Activated CD4-positive, alpha-beta T cell treated with anti-CD3 and anti-CD28 coated beads, Interleukin-2, amount 50 U/mL, for 4 hours (primary cell): ENCODE measurements at places on chromosomes 1 and 21.

DNA sequence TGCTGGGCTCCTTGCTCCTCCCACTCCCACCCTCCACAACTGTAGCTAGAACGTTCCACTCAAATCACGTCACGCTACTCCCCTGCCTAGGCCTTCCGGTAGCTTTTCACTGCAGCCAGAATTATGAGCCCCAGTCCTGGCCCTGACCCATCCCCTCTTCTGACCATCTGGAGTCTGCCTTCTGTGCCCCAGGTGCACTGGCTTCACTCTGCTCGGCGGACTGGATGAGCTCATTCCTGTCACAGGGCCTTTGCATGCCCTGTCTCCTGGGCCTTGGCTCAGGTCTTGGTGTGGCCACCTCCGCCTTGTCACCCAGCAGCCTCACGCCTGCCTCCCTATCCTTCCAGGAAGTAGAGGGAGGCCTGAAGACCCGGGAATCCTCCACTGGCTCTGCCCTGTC is 62.5 kb upstream of the ACTL8 start:
- DNase-seq: no peak

DNA sequence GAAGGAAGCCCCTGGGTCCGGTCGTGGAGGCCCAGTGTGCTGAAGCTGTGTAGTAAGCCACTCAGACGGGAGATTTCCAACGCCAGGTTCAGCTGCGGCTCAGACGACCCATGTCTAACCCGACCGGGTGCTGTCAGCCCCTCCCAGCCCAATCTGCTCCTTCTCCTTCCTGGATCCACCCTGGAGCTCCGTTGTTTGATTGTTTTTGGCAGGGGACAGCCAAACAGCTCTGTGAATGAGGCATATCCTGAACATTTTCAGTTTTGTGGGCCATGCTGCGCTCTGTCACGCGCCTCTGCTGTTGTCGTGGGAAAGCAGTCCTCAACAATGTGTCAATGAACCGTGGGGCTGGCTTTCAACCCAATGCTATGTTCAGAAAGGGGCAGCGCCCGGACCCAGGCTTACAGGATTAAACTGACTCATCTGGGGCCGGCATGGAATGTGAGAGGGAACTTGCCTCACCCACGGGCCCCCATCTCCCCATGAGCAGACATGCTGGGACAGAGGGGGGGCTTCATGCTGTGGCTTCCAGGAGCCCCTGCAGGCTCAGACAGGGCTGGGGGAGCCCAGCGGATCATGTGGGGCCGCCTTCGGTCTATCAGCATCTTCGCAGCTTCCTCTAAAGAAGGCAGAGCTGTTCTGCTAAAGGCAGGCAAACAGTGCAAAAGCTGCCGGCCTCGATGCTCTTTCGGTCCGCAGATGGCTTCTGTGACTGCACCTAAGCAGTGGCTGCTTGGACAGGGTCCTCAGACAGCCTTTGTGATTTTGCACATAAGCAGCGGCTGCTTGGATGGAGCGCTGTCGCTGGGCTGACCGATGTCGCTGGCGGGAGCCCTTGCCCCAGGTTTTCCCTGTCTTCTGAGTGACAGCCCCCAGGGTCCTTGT is 101.7 kb downstream of the RIPK4 start:
- DNase-seq: no peak

- DNase-seq: peak; percentile 15
Measured at GRCh38 chr1:26723013-26723991, 27.5 kb downstream of the ARID1A start.

DNA sequence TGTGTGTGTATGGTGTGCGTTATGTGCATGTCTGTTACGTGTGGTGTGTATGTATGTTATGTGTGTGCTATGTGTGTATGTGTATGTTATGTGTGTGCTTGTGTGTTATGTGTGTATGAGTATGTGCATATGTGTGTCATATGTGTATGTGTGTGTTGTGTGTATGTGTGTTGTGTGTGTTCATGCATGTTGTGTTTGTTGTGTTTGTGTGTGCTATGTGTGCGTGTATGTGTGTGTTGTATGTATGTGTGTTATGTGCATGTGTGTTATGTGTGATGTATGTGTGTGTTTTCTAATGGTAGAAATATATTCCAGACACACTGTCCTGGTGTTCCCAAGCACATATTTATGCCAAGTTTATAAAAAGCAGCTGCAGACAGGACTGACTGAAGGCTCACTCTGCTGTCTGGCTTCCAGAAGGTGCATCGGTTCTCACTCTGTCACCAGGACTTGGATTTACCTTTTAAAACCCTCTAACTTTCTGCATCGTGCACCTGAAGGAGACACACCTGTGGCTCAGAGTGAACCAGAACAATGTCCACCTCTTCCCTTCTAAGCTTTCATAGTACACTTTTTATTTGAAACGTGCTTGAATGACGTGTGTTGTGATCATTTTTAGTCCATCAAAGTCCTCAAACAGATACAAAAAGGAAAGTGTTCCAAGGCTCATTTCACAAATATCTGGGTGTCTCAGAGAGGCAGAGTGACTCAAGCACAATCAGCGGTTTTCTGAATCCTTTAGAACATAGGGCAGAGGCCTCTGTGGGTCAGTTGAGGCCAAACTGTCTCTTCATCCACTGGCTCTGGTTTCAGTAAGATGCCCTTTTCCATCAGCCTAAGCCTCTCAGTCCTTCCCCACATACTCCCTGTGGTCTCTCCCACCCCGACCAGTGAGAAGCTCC is 49.9 kb downstream of the TOMM20 start:
- DNase-seq: no peak

GRCh38 chr1:226563666-226564065 is 15.1 kb downstream of the STUM start:
- DNase-seq: no peak

GRCh38 chr1:26996024-26996423 is 2.5 kb downstream of the TRNP1 start:
- no peak for DNase-seq

DNA sequence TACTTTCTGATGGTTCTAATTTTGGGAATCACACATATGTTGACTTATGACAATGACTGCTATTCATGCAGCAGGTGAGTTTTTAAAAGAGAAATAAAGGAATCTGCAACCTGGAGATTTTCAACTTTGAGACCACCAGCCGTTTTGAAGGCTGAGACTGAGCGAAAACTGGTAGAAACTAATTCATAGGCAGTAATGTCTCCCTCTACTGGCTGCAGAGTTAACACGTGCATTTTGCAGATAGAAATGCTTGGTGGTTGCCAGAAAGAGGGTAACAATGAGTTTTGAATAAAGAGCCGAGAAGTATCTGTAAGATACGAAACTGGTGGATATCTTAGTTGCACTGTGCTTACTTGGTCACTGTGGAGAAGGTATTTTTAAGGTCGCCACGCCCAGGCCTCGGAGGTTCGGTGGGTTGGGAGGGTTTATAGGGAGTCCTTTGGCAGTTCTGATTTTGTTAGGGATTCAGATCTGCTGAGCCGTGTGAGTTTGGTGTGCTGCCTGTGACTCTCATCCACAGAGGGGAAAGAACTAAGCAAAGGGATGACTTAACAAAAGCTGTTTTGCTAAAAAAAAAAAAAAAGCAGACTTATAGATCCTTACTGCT is 83.0 kb downstream of the RYR2 start:
- DNase-seq: no peak

- DNase-seq: no peak
Measured at GRCh38 chr1:211068976-211069375, 65.0 kb downstream of the KCNH1 start.

DNA sequence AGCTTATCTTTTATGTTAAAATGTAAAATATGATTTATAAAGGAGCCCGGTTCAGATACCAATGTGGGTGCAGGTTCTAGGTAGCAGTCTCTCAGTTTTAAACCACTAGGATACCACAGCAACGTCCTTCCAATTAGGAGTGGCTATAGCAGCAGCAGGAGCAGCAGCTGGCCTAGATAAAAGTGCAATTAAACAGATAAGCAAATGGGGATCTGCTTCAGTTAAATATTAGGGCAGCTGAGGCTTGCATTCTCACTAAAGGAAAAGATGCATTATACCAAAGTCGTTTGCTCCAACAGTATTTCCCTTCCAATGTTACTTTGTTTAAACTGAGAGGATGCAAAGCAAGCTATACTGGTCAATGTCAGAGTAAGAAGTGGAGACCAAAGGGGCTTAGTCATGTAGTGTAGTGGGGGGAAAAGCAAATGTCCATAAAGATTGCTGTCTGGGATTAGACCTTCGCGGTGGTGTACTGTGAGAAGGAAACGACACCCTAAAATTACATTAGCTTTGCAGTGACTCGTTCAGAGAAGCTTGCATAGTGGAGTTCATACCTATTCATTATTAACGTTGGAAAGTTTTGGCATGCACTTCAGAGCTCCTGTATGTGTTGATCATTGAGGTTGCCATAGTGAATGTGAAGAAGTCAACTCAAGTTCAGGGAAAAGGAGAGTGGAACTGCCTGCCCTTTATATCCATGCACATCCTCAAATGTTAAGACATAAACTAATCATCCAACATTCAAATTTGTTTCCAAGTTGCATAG is 272.2 kb downstream of the VAV3 start:
- no peak for DNase-seq

DNA sequence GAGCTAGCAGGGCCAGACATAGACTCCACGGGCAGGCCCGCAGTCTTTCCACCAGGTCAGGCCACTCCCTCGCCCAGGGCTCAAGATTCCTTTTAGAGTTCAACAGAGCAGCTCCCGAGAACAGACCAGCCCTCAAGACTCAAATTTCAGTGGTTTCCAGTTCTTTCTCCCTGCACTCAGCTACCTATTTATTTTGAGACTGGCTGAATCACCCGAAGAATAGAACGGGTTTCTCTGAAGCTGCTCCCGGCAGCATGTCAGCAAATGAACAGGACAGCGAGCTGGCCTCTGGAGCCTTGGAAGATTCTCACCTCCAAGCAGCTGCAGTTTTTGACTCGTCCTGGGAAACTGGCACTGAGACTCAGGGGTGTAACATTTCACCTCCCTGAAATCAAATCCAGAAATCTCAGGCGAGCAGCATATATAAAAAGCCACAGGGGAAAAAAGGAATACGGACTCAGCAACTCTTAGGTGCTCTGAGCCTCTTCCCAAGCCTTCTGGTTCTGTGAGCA is 177.9 kb downstream of the CLIC6 start:
- DNase-seq: no peak

DNA sequence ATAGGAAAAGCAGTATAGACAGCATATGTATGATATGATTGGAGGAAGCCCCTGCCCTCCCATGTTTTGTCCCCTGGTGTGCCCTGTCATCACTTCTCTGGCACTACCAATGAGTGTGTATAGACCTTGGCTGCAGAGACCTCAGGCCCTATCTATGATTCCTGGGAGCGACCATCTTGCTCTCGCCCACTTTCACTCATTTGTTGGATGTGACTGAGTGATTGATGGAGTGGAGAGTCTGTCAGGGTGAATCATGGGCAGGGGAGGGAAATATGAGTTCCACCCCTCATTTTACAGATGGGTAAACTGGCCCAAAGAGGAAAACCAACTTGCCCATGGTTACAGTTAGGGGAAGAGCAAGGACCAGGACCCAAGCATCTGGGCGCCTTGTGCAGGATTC is 14.9 kb downstream of the SLC30A1 start:
- DNase-seq: no peak

- no peak for DNase-seq
Measured at GRCh38 chr1:9262096-9262986, 27.8 kb downstream of the H6PD start.

- DNase-seq: no peak
Measured at GRCh38 chr1:228781161-228781808, 46.0 kb downstream of the RHOU start.

DNA sequence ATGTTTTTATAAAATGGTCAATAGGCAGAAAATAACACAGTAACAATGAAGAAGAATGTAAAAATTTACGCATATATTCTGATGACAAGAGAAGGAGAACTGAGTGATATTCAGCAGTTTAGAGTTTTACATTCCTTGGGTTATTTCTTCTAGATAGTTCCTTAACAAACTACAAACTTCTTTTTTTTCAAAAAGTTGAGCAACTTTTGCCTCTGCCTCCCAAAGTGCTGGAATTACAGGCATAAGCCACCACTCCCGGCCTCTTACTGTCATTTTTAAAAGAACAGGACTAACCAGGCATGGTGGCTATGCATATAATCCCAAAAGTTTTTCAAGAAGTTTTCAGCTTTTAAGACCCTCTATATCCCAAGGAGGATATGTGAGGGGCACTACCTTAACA is 32.9 kb downstream of the ARNT start:
- DNase-seq: no peak

DNA sequence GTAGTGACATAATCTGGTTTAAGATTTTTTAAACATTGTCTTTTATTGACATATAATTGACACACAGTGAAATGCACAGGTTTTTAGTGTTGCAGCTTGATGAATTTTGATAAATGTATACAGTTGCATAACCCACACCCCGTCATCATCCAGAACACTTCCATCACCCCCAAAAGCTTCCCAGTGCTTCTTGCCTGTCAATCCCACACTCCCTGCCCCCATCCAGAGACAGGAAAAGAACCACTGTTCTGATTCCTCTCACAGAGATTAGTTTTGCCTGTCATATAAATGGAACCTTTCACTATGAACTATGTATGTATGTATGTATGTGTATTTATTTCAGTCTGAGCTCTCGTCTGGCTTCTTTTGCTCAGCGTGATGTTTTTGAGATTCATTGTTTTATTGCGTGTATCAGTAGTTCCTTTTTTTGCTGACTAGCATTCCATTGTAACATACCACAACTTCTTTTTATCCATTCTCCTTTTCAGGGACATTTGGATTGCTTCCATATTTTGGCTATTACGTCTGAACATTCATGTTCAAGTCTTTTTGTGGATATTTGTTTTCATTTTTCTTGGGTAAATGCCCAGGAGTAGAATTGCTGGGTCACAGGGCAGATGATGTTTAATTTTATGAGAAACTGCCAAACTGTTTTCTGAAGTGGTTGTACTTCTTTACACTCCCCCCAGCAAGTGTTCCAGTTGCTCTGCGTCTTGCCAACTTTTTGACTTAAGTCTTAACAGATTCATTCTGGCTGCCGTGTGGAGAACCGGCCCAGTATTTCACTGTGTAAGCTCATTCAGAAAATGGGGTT is 8.7 kb downstream of the UBIAD1 start:
- DNase-seq: no peak

DNA sequence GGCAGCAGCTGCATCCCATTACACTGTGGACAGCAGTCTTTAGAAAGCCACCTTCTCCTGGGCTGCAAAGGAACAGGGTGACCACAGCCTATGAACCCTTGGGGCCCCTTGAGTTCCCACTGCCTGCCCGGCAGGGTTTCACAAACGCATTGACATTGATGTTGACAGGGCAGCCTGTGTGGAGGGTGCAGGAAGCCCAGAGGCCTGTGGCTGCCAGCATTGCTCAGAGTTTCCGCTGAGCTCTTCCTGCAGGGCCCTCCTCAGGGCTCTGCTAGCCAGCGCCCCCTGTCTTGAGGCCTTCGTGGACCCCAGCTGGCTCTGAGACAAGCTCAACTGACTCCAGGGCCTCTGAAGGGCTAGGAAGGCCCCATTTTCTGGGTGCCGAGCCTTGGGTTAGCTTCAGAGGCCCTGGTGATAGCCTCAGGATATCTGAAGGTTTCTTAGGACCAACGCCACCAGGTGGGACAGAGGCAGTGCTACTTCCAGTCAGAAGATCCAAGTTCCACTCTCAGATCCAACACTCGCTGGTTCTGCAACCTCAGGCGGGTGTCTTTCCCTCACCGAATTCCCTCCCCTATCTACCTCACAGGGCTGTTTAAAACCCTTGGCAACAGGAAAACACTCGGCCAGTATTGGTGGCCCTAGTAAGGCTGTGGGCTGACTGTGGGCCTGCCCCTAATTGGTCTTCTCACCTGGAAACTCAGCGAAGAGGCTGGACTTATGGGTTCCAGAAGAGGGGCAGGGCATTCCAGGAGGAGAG is 27.2 kb upstream of the EPS8L3 start:
- peak; percentile 66 for DNase-seq
